ENCODE measurements at places on chromosomes 16 and 17.

DNA sequence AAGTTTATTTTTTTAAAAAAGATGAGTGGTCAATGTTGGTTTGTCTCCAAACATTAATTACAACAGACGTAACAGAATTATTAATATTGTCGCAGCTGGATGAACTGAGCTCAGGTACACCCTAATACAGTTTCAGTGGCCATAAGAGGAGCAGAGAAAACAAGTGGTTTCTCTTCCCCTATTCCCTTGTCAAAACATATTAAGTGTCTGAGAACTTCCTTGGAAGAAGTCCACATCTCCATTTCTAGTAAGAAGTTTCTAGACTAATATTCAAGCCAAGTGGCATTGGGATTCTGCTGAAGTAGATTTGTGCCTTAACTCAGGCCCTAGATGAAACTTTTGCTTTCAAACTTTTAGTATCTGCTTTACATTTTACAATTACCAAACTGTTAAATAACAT is 47.7 kb downstream of the GNA13 start:
- DNase-seq: no peak

DNA sequence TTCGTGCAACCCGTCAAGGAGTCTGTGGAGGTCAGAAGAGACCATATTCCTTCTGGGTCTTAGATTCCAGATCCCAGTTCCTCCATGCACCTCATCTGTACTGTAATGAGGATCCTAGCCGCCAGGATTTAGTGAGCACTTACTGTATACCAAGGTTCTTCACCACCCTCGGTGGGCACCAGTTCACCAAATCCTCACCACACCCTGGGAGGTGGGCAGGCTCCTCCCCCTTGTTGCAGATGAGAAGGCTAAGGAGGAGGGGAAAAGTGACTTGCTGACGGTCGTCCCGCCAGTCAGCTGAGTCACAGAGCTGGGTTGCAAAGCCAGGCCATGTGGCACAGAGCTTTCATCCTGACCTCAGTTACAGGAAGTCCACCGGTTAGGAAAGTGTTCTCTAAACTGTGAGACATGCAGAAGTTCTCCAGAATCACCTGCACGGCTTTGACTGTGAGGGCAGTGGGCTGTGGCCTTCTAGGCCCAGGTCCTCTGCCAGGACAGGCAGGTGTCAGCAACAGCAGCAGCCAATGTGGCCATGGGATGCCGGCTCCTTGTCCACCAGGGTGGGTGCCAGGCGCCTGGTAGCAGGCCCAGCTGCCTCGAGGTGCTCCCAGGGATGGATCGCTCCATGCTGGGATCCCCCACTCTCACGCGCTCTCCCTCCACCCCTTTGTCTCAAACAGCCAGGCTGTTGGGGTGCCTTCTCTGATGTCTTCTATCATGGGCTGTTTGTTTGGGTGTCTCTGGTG is 240.3 kb upstream of the GSE1 start:
- DNase-seq: no peak

- DNase-seq: no peak
These were observed 636 bp downstream of the WWOX start for GRCh38 chr16:78100112-78100467.

GRCh38 chr16:70646260-70647241 is at the start of gene IL34:
Gene IL34 (plus strand): TSS chr16:70646559. CDS start chr16:70646948, 389 bp downstream.
- no peak for DNase-seq

DNA sequence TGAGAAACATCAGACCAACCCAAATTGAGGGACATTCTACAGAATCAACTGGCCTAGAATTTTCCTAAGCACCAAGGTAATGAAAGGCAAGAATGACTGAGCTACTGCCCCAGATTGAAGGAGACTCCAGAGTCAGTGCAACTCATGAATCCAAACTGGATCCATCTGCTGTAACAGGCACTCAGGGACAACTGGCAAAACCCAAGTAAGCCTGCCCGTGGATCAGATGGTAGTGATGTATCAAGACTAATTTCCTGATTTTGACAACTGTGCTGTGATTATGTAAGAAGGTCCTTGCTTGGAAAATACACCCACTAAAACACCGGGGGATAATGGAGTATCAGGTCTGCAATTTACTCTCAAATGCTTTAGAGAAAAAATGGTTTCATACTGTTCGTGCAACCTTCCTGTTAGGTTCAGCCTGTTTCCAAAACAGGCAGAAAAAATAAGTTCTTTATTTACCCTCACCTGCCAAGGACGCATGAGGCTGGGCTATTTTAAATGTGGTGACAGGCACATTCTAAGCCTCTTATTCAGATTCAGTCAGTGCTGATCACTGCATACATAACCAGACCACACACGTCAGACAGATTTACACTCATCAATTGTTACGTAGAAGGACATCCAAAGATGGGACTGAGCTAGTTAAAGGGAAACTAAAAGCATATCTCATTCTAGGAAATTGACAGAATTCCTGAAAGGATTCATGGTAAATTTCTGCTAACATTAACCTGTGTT is 7.0 kb downstream of the MBTPS1 start:
- no peak for DNase-seq

DNA sequence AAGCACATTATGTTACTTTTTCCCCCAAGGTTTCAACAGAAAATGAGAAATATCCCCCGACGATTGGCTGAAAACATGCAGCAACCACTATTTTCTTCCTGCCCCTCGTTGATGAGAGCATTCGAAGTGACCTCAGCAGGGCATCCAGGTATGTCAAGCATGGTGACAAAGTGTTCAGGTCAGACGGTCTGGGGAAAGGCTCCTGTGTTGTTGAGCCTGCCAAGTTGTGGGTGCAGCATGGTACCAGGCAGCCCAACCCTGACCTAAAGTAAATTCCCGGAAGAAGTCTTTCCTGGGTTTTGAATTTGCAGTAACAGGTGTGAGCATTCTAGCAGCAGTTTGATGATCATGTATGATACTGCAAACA is 51.7 kb upstream of the SEC14L1 start:
- DNase-seq: no peak

GRCh38 chr17:77291591-77292386 is 151.0 kb downstream of the SEC14L1 start:
- DNase-seq: no peak

GRCh38 chr17:30513346-30513745 is 36.1 kb downstream of the GOSR1 start:
- DNase-seq: no peak

DNA sequence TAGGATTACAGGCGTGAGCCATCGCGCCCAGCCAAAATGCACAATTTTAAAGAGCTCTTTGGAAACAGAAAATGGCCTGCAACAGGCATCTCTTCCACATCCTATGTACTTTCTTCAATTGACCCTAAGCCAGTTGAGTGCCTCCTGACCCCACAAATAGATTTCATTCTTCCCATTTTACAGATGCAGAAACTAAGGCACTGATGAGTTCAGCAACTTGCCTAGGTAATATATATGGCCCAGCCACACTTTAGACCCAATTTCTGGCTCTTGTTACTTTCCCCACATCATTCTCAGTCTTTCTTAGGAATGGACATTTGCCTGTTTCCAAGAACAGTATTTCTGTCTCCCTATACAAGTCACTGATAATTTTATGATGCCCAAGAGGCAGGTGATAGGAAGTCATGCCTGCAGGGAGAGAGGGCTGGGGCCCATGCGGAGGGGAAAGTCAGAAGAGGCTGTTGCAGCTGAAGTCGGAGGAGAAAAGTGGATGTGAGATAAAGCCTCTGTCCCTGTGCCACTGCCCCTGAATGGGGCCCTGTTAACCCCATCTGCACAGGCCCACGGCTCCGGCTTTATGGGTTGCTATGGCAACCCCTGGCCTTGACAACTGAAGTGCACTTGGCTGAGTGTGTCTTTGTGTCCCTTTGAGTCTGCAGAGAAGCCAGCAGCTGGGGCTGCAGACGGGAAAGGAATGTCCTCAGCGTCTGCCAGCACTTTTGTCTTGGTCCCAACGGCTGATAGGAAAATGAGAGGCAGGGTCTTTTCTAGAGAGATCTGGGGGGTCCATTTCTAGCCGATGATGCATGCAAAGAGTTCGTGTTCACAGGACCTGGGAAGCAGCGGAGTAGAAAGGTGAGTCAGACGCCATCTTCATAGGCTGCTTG is 45.9 kb downstream of the ABAT start:
- DNase-seq: peak; percentile 73

DNA sequence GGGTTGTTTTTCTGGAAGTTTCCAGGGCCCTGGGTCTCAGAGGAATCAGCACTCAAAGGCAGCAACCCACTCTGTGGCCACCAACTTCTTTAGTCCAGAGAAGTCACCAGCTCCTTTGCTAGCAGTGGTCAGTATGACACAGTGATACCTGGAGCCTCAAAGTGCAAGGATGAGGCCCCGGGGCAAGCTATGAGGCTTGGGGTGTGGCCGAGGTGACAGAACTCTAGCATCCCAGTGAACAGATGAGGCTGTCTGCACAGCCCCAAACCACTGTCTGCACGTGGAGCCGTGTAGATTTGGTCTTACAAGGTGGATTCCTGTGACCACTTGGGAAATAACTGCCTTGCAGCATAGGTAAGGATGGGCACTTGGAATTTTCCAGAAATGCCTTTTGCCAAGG is 24.9 kb downstream of the TEKT5 start:
- DNase-seq: no peak

GRCh38 chr17:30449480-30449879 is 27.7 kb upstream of the GOSR1 start:
- no peak for DNase-seq

- no peak for DNase-seq
These were observed 52.3 kb downstream of the NT5M start for GRCh38 chr17:17355426-17355825.

DNA sequence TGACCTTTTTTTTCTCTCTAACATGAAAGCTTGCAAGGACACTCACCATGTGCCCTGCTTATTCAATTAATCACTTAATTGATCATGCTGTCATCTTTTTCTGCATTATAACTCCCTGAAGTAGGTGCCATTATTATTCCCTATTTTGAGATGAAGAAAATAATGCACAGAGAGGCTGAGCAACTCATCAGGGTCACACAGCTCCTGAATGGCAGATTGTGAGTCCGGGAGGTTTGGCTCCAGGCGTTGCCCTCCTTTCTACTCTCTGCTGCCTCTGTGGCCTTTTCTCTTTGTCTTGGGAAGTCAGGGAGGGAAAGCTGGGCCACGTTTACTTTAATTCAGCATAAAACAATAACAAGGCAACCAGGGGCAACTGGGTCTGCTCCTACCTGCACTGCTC is 17.2 kb upstream of the N4BP1 start:
- DNase-seq: no peak

- no peak for DNase-seq
These were observed 8.0 kb downstream of the TNRC6A start for GRCh38 chr16:24737391-24737871.

DNA sequence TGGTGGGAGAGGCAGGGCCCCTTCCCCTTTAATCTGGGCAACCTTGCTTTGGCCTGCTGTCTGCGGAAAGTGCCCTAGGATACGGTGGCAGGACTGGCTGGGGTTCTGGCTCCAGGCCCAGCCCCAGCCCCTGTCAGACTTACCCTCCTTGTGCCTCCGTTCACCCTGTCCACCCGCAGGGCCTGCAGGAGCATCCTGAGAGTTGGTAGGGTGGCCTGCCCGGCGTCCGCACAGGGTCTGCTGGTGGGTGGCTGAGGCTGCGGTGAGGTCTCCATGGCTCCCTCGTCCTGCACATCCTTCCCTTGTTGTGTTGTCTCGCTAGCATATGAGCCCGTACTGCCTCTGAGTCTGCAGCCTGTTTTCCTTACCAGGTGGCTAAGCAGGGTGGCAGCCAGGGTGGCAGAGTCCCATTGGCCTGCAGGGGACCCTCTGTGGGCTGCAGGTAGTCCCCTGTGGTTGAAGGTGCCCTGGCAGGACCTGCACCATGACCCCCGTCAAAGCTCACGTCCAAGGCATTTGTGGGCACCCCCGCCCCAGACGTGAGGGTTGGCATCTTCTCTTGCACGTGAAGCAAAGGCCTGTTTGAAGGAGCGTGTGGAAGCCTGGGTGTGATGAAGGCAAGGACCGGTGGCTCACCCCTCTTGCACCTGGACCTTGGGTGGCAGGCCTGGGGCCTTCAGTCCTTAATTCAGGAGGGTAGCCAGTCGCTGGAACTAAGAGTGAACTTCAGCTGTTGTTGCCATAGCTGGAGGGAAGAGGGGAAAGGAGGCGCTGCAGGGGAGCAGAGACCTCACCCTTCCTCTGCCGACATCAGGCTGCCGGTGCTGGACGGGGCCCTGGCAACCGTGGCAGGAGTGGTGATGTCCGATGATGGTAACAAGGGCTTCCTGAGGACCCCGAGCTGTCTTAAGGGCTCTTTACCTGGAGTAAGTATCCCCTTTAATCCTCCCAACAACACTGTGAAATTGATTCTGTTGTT is 293.7 kb downstream of the SEC14L1 start:
- no peak for DNase-seq

GRCh38 chr16:19502395-19503131 is 19.3 kb downstream of the GDE1 start:
- peak; percentile 84 for DNase-seq

DNA sequence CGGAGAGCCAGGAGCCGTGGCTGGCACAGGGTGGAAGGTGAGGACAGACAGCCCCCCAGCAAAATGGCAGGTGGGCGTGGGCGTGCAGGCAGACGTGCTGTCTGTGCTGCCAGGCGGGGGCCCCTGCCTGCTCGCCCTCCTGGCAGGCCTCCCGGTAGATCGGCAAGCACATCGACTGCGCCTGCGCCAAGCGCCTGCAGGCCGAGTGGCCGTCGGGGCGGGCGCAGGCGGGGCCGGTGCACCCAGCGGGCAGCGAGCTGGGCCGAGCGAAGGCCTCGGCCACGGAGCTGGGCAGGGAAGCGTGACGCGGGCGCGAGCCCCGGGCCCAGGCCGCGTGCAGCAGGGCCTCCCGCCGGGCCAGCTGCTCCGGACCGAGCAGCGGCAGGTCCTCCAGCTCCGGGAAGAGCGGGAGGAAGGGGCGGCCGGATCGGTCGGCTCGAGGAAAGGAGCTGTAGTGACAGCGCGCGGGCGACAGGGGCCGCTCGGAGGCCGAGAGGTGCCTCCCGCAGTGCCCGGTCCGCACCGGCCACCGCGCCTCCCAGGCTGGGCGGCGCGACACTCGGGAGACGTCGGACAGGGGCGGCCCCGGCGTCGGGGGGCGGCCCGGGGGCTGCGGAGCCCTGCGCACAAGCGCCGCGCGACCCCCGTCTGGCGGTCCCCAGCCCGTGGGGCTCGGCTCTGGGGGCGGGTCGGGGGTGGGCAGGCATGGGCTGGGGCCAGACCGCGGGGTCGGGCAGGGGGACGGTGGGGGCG is 16.9 kb downstream of the GRIN2C start:
- peak; percentile 59 for DNase-seq

- DNase-seq: no peak
These were observed 13.6 kb downstream of the CEP95 start for GRCh38 chr17:64520359-64520758.

- no peak for DNase-seq
These were observed 741.1 kb downstream of the CDH11 start for GRCh38 chr16:64380751-64381150.

DNA sequence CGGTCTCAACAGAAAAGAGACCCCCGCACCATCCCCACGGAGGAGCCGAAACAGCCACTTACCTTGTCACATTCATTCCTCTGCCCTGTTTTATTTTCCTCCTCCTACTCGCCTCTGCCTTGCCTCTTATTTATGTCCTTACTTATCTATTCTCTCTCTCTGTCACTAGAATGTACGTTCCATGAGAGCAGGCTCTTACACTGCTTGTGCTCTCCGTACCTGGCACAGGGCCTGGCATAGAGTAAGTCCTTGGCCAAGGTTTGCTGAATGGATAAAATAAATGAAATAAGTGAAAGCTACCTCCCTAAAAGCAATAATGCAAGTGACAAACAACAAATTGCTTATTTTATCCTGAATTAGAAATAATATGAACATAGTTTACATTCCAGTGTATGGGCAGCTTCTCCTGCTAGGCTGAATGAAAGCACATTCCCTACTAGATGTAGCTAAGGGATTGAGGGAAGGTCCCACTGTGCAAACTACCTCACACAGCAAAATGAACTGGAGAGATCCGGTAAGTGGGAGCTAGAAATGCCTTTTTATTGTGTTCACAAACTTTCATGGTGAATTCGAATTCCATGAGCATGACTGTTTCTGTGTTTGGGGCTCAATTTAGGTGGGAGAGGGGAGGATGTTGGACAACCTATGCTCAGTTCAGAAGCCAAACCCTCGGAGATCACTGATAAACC is 173.1 kb downstream of the PARN start:
- DNase-seq: no peak

Measured in neural crest cell (in vitro differentiated cells).